Fibroblast of skin of left quadriceps (primary cell): ENCODE measurements at places on chromosomes 5 and 9.
A peak's percentile ranks its signal among the peaks of the same experiment; 100 is the strongest.

- DNase-seq: no peak
Observed at GRCh38 chr5:1277781-1278180, 17.1 kb downstream of the TERT start.

- DNase-seq: no peak
Observed at GRCh38 chr9:86034863-86035734, 64.3 kb downstream of the GOLM1 start.

- no peak for DNase-seq
Observed at GRCh38 chr5:111411301-111411700, 101.0 kb downstream of the STARD4 start.

GRCh38 chr9:99973455-99973854, 67.0 kb downstream of the STX17 start:
- no peak for DNase-seq

GRCh38 chr5:54844905-54845566, 140.4 kb downstream of the ESM1 start:
- no peak for DNase-seq

DNA sequence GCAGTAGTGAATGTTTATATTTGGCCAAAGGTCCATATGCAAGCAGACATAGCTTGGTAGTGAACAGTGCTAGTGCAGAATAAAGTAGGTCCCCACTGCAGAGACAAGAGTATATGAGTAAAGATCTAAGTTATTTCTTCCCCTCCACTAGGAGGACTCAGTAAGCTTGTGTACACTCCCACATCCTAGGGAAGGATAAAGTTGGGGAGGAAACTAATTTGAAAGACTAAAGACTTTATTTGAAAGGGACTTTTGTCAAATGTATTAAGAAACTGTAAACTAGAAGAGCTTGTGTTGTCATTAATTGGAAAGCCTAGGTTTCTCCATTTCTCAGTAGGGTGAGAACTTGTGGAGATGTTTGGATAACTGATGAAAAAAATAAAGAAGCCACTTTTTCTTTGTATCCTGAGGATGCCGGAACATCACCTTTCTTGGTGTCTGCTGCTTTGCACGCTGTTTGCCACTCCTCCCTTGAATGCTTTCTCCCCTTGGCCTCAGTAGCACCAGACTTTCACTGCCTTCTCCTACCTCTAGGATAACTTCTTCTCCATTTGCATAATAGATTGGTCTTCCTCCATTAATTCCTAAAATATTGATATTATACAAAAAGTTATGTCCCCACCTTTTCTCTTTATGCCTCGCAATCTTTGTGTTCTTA, 329.0 kb downstream of the PARP8 start:
- no peak for DNase-seq

DNA sequence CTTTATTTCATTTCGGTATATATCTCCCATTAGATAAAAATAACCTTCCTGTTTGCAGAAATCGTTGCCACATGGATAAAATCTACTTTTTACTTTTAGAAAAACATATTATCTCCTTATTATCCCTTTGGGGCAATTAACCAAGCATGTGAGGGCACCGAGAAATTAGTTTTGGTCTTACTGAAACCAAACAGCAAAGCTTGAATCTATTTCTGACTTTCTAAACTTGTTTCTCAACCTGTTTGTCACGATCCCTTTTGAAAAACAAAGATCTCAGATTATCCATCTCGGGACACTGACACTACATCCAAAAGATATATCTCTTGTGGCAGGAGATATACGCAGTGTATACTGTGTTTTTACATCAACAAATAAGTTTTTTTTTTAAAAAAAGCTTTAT, 2.3 kb downstream of the TUT7 start:
- no peak for DNase-seq

DNA sequence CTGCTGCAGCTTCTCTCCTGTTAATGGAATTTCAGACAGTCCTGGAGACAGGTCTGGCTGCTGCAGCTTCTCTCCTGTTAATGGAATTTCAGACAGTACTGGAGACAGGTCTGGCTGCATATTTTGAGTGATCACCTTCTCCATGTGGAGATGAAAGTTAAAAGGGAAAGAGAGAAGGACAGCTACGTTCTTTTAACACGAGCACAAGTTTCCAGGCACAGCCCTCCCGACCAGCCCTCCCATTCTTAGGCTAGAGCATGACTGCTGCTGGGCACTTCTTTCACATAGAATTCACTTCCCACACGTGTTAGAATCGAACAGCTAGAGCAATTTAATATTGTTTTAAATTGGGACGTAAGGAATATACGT, 133.3 kb upstream of the DMRT1 start:
- no peak for DNase-seq

GRCh38 chr5:68274847-68275651, 59.5 kb downstream of the PIK3R1 start:
- no peak for DNase-seq

GRCh38 chr5:81631124-81631523, 119.8 kb downstream of the SSBP2 start:
- DNase-seq: no peak

DNA sequence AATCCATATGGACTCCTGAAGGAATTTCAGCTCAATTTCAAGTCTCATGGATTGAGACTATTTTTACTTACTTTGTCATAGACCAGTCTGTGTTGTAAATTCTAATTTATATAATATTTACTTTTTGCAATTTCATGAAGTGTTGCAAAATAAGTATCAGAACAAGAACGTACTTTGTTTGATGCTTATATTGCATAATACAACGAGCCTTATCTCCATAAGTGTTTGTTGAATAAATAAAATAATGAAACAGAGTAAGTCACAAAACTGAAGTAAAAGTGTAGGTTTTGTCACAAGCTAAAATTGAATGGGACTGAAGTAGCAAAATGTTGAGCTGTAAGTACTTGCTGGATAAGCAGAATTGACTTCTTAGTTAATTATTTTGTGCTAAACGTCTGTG, 3.0 kb upstream of the LIFR start:
- no peak for DNase-seq

DNA sequence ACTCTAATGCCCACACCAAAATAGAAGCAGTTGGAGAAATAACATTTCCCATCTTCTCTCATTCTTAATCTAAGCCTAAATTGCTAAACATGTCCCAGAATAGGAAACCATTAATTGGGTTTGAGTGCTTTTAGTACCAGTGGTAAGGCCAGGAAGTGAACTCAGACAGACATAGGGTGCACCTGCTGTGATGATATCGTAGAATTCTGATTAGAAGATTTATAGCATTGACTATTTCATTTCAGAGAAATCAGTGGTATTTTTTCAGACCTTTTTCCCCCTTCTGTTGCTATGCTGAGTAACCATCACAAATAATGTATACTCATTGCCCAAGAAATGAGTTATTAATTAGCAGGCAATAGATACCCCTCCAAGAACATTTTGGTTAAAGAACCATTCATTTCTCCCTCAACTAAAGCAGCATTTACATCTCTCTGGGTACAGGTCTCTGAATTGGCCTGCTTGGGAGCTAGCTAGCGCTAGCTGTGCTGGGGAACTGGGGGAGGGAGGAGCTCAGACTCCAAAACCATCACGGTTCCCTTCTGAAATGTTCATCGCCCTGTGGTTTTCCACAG, 7.3 kb downstream of the GLRX start:
- DNase-seq: no peak

DNA sequence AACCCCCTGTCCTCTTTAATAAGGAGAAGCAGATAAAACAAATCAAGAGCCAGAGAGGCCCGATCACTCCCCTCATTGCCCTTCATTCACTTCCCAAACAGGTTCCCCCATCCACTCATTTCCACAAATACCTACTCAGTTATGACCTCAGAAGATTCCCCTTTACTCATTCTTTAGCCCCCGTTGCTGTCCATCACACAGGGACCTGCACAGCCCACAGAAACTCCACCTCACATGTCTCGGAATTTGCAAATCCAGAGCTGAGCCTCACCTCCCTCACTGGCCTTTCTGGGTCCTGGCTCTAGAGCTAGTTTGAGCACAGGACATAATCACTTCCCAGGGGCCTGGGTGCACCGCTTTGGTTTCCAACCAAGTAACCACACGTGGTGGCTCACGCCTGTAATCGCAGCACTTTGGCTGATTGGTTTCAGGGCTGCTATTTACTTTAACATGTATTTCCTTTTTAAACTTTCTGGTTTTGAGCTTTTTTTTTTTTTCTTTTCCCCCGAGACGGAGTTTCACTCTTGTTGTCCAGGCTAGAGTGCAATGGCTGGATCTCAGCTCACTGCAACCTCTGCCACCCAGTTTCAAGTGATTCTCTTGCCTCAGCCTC, 17.8 kb downstream of the ATP6V0E1 start:
- no peak for DNase-seq

- no peak for DNase-seq
Observed at GRCh38 chr5:33146881-33147280, 293.9 kb upstream of the TARS1 start.

DNA sequence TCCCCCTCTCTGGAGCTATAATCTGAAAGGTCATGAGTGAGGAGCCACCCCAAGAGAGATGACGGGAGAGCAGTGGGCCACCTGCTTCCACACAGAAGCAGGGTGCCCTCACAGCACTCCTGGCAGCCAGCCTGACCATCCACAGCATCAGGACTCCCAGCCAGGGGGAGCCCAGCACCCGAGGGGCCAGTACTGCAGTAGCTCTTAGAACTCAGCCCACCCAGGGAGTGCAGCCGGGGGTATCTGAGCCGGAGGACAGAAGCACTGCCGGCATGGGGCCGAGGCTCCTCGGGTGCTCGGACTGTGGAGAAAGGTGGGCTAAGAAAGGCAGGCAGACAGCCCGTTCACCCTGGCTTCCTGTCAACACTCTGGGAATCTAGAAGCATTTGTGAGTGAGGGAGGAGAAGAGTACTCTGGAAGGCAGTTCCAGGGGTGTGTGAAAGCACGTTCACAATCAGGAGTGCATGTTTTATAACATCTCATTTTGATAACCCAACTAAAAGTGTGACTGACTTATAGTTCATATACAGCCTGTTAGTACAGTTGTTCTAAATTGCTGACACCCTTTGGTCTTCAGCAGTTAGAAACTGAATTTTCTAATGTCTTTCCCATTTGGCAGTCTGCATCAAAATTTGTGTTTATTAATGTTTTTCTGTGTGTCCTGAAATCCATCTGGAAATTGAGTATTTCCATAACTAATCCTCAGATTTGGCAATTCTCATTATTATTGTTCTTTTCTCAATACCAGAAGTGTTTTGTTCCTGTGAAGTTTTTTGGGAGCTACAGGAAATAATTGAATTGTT, 25.9 kb upstream of the ASPN start:
- no peak for DNase-seq

DNA sequence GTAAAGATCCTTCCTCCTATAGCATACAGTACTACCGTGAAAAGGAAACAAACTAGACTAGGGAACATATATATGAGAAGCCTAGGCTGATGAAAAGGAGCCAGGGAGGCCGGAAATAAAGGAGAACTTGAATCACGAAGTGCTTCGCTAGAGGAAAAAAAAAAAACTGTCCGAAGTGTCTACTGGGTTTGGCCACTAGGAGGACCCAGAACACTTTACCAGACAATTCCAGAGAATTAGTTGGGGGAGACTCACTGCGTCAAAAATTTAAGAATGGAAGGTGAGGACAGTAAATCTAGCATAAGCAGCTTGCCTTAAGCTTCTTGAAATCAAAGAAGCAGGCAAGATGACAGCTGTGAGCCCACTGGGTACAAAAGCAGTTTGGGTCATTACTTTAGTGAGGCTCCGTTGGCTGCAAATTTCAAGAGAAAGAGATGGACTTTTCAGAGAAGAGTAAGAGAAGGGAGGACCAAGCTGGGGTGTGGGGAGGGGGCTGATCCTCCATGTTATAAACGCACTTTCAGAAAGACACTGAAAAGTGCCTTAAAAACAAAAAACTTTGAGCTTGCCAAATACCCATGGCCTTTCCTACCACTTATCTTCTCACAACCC, 47.4 kb downstream of the P4HA2 start:
- DNase-seq: peak; percentile 47

GRCh38 chr5:13695076-13695712, 249.3 kb downstream of the DNAH5 start:
- DNase-seq: no peak

DNA sequence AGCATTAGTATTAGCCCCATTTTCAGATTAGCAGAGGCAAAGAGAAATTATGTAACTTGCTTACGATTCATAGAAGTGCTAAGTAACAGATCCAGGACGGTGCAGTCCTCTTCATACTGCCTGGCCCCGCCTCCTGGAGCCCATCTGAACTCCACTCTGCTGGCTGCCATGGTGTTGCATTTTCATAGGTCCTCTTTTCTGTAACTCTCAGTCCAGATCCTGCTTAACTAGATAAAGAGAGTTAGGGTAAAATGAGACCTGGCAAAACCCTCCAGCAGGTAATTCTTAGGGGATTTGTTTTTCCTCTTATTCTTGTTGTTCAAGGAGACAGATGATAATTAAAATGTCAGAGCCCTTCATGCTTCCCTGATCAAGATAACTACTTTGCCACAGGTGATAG, 135.1 kb upstream of the EFNA5 start:
- DNase-seq: no peak

DNA sequence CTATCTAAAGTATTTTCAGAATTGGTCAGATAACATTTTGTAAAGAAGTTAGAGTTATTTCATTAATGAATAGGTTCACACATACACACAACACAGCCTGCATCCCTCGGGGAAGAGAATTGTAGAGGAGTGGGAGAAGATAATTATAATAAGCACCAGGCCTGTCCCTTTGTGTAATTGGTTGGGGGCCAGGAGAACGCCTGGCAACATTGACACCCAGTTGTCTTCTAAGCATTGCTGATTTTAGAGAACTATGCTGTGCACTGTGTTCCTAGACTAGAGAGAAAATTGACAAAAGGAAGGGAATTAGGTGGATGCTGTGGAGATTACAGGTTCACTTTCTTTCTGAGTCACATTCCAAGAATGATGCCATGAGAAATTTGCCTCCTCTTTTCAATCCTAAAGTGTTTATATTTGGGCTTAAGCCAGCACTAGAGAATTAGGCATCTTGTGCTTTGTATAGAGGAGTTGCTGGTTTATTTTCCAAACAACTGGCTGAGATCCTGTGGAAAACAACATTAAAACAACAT, 247.6 kb downstream of the COX7C start:
- no peak for DNase-seq

- DNase-seq: no peak
Observed at GRCh38 chr9:112198646-112199045, 23.5 kb upstream of the SUSD1 start.

- DNase-seq: no peak
Observed at GRCh38 chr5:7396713-7397454, 946 bp downstream of the ADCY2 start.

DNA sequence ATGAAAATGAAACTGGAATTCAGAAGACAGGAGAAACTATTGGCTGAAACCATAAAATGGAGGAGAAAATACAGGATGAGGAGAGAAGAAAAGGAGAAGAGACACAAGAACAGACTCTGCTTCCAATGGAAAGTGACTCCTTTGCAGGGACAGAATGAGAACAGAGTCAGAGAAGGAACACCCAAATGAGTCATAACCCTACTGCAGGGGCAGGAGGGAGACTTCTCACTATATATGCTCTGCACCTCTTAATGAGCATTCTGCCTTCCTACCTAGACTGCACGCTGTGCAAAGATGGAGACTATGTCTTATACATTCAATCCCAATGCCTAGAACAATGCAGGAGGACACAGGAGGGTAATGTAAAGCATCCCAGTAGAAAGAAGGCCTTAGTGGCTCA, 2.1 kb downstream of the SAXO1 start:
- DNase-seq: no peak
